ENCODE measurements at places on chromosomes 1 and 21.

DNA sequence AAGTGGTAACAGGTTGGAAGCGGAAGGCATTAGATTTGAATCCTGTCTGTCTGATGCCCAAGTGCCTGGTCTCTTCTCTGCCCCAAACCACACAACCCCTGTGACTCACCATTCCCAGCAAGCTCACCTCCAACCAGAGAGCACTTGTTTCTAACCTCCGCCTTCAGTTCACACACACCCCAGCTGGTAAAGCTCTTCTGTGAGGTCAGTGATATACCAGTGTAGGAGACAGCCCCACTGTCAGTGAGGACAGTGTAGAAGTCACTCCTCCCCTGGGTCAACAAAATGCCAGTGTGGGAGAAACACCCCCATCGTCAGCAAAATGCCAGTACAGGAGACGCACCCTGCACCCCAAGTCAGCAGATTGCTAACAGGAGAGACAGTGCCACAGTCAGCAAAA is 2.6 kb downstream of the RIMS3 start:
- DNase-seq, result peak; percentile 1

GRCh38 chr1:201022820-201023516 is 546 bp downstream of the KIF21B start:
- no peak for DNase-seq

DNA sequence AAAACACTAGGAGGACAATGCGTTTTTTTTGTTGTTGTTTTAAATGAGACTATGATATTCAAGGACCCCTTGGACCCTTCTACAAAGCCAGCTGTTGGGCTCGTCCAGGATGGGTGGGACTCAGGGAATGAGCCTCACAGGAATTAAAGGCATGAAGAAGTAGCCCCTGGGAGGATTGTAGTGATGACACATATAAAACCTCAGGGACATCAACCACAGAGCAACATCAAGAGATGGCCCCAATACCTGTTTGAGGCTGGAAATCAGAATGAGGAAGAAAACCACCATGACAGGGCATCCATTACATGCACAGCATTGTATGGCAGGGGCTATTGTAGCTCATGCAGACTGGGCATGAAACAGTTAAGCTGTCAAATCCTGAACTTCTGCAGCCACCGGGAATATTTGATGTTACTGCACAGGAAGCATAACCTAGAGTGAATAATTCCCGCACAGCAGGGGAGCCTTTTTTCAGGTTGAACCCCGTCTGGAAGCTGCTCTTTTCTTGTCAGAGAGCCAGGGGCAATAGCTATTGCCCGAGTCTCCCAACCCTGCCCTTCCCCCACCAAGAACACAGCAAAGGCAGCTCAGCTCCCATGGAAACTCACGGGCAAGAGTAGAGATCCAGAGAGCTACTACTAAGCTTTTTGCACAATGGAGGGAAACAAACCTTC is 140.2 kb upstream of the FGGY start:
- no peak for DNase-seq

GRCh38 chr1:231106347-231106746 is 55.5 kb upstream of the TRIM67 start:
- DNase-seq, result peak; percentile 93

- no peak for DNase-seq
Measured at GRCh38 chr1:5917281-5917590, 75.0 kb downstream of the NPHP4 start.

GRCh38 chr1:109595531-109595930 is 23.9 kb downstream of the GNAT2 start:
- peak; percentile 52 for DNase-seq

DNA sequence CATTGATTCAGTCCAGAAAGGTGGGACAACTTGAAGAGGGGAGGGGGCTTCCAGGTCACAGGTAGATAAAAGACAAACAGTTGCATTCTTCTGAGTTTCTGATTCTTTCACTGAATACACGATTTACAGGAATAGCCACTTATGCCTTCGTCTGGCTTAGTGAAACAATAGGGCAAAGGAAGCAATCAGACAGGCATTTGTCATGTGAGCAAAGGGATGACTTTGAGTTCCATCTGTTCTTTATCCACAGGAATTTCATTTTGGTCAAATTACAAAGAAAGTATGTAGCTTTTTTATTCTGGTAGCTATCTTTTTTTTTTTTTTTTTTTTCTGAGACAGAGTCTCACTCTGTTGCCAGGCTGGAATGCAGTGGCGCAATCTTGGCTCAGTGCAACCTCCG is 202.5 kb downstream of the TTLL7 start:
- DNase-seq, result peak; percentile 16

DNA sequence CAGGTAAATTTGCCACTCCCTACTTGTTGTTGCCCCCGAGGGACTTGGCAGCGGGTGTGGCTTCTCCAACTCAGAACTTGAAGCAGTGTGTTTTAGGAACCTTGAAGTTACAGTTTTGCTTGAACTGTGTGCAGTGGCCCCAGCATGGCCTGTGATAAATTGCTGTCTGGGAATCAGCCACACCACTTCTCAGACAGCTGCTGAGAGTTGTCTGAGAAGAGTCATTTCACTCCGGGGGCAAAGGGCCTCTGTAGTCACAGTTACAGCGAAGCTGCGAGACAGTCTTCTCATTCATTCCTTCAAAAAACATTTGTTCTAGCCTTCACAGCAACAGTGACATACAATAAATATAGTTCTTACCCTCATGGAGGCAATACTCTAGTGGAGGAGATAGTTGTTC is 70.3 kb downstream of the PROX1 start:
- DNase-seq, result no peak

DNA sequence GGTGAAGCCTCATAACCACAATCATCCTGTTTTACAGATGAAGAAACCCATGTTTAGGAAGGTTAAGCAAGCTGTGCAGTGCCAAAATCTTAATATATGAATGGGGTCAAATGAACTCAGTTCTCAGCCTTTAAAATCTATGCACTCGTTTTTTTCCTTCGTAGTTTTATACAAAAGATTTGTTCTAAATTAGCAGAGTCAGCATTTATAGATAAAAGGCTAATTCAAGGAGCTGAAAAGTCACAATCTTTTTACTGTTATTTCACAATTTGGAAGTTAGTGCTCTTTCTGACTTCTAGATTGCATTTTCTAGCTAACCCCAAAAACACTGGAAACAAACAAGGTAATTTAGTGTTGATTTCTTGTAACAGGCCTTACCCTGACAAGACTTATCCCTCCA is 766.9 kb upstream of the ADGRL4 start:
- DNase-seq, result no peak

- no peak for DNase-seq
Measured at GRCh38 chr1:199815947-199816346, 211.6 kb upstream of the NR5A2 start.

- DNase-seq, result no peak
Measured at GRCh38 chr1:4019147-4019521, 119.1 kb upstream of the C1orf174 start.

DNA sequence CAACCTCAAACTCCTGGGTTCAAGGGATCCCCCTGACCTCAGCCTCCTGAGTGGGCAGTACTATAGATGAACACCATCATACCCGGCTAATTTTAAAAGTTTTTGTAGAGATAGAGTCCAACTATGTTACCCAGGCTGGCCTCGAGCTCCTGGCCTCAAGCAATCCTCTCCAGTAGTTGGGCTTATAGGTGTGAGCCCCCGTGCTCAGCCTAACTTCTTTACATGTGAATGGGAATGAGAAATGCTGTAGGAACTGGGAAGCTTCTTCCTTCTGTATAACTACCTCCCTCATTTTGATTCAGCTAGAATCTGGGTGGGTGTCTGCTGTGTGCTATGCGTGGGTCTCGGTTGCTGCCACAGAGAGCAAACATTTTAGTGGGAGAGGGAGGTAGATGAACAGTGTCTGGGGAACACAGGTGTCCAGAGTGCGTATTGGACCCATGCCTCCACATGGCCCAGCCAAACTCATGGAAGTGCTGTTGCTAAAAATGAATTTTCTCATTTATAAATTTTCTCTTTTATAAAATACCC is 150.6 kb downstream of the NOS1AP start:
- DNase-seq, result no peak

- DNase-seq, result no peak
Measured at GRCh38 chr1:8680664-8681650, 136.5 kb downstream of the RERE start.

DNA sequence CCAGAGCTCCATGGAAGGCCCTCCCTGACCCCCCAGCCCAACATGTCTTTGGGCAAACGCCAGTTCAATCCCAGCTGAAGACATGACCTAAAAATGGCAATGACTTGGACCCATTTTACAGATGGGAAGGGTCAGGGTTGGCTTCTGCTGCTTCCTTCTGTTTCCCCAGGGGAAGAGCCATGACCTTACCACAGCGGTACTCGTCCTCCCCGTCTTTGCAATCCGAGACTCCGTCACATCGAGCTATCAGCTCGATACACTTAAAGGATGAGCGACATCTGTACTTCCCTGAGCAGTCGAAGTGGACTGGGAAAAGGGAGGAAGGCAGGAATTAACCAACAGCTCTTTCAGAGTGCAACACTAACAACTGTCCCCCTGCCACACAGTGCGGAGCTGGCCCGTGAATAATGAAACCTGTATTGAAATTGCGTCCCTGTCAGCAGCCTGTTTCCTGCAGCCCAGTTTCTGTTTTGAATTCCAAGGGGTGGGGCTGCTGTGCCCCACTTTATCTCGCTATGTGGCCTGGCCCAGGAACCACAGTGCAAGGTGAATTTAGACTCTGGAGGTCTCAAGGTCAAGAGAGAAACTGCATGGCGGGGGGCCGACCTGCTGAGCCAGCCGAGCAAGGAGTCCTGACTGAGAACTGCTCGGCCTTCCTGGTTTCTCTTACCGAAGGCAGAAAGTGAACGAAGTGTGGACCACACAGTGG is 7.0 kb downstream of the TMPRSS3 start:
- DNase-seq, result no peak

DNA sequence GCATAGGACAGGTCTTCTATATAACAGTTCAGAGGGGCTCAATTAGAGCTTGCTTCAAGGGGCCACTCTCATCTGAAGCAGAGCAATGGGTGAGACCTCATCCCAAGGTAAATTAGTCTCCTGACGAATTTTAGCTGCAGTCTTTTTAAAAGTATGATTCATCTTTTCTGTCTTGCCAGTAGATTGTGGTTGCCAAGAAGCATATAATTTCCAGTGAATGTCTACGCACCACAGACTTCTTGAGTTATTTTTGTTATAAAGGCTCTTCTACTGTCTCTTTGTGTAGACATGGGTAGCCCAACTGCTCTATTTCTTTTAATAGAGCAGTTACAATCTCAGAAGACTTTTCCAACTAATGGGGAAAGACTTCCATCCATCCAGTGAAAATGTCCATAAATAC is 108.9 kb upstream of the FMN2 start:
- DNase-seq, result no peak

GRCh38 chr1:29033829-29034466 is 89.8 kb downstream of the TMEM200B start:
- peak; percentile 55 for DNase-seq

- peak; percentile 29 for DNase-seq
Measured at GRCh38 chr1:31771891-31772668, 7.9 kb upstream of the ADGRB2 start.
